ENCODE measurements at places on chromosomes 2 and 18.

DNA sequence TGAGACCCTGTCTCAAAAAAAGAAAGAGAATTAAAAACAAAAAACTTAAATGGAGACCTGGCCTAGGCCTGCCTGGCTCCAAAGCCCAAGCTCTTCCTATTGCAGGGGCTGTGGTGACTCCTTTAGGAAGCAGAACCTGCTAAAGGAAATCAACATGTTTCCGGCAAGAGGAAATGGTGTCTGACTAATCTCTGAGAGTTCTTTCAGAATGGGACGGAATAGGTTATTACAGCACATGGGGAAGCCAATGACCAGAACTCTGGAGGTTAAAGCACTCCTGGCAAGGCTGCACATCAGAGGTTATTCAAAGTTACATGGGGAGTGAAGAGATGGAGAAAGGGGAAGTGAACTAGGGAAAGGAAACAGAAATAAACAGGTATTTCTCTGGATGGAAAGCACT is 21.4 kb downstream of the KIF3C start:
- peak; percentile 51 for DNase-seq

DNA sequence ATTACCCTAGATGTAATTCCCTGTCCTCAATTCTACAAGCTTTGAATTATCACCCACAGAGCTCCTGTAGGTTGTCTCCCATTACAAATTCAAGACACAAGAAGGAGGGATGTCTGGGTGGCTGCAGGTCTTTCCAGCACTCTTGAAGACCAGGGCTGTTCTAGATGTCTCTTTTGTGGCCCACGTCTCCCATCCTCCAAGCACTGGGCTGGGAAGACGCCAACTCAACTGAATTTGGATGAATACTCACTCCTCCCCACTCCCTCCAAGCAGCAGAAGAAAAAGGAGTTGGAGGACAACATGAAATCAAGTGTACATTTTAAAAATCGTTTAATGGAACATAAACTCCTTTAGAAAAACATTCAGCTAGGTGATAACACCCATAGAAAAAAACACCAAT is 31.2 kb downstream of the SMAD7 start:
- no peak for DNase-seq

DNA sequence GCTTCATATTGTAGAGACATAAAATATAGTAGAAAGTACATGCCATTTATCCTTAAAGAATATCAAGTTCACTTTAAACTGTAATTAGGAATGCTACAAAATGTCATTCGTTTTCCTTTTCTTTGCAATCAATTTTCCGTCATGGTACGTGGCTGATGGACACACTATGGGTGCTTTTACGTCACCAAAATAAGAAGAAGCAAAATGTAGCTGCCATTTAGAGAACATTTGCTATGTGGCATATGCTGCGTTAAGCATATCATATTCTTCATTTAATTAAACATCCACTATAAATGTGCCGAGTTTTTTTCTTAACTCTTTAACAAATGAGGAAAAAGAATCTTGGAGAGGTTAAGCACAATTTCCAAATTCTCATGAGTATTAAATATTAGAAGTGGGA is 1358.5 kb upstream of the NXPH2 start:
- DNase-seq = no peak

DNA sequence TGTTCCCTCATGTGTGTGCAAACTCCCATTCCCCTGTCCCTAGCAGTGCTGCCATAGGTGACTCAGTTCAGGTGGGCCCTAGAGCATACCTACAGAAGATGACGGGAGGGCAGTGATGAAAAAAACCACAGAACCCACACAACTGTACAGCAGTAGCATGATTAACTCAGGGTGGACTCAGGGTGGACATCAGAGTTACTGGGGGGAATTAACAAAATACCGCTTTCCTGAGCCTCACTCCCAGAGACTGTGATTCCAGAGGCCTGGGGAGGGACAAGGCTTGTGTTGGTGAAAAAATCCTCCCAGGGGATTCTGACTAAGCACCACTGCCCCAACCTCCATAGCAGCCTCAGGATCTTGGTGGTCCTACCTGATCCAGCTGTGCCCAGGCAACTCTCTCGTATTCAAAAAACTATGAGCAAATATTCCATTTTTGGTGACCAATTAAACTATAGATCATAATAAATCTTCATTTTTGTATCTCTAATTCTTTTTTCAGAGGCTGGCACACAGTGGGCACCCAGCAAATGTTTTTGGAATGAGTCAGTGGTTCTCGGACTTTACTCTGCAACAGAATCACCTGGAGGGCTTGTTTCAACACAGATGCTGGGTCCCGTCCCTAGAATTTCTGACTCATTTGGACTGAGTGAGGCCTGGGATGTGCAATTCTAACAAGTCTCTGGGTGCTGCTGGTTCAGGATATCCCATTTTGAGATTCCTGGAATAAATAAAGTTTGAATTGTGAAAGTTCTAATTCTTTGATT is 84.1 kb upstream of the NABP1 start:
- no peak for DNase-seq

DNA sequence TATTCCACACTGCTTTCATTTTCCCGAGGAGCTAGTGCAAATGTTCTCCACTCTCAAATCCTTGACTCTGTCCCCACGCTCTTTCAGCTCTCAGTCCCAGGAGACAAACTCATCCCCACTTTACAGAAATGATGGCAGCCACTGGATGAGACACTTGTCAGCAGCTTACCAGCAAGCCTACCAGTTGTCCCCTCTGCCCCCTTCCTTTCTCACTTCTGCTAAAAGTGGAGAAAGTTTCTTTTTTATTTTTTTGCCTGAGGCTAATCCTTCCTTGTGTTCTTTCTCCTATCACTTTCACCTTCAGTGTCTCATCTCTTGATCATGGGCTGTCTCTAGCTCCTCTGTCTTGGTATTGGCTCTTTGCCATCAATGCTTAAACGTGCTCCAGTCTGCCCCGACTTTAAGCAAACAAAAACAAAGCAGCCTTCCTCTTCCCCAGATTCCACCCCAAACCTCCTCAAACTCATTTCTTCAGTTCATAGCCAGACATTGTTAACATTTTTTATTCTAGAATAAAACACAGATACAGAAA is 64.5 kb downstream of the TTC32 start:
- DNase-seq = no peak

DNA sequence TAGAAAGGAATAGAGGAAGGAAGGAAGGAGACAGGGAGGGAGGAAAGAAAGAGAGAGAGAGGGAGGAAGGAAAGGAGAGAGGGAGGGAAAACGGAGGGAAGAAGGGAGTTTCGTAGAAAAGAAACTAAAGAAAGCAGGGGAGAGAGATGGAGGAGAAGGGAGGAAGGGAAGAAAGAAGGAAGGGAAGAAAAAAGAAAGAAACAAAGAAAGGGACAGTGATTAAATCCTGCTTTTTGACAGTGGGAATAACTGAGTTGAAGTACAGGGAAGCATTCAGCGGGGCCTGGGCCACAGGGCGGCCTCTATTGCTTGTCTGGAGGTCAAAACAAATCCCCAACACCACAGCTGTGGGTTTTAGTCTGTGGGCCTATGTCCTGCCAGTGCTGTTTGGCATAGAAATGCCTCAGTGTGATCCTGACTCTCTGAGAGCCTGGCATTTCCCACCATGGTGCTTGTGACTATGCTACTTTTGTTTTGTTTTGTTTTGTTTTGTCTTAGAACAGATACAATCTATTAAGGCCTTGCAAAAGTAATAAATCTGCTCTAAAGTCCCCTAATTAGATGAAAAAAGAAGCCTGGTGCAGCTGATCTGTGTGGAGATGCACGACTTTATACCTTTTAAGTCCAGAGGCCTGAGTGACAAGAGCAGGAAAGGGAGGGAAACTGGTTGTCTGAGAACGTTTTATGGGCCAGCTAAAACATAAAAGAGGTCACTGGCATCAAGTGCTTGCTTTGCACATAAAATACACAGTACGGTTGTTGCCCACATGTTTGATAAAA is 40.0 kb downstream of the IL1RL2 start:
- DNase-seq = no peak

DNA sequence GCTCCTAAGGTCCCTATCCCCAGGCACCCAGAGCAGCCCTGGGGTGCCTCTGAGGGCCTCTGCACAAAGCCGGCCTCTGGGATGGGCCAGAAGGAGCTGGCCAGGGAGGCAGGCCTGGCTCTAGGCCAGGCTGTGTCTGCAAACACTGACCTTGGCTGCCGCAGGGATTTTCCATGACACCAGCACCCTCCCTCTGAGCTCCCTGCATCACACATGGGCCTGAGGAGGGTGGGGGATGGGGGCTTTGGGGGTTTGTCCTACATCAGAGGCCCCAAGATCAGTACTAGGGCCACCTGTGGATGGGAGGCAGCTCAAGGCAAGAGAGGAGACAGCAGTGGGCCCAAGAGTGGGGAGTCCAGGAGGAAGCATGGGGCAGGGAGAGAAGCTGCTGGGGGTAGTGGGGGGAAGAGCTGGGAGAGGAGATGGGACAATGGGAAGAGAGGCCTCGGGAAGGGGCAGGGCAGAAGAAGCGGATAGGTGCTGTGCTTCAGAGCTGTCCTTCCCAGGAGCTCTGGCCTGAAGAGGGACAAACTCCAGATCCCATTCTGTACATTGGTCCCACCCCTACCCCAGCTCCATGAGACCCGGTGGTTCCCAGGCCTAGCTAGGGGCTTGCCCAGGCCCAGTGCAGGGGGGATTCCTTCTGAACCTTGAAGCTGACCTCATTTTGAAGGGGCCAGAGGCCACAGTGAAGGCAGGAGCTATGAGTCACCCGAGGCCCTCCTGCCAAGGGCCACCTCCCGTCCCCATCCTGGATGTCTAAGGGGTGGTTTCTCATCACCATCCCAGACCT is 28.0 kb downstream of the KCNK3 start:
- no peak for DNase-seq

GRCh38 chr2:651951-652373 is 25.2 kb downstream of the TMEM18 start:
- no peak for DNase-seq

GRCh38 chr2:136115183-136115761 is 2.7 kb downstream of the CXCR4 start:
- DNase-seq = no peak

DNA sequence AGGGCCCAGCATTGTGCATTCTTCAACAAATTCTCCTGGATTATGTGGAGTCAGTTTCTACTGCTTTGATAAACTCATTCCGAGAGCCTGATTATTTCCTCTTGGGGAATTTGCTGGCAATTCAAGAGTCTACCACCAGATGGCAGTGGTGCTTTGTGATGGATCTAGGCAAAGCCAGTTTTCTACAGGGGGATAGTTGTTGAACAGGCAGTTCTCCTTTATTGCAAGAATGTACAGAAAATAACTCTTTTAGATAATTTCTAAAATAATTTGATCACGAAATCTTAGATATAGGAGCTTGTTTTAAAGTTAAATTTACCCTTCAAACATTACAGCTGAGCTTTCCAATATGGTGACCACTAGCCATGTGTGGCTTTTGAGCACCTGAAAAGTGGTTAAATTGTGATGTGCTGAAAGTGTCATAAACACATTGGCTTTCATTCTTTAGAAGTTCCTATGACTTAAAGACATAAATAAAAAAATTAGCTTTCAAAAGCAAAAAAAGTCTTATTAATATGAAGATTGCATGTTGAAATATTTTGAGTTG is 66.7 kb upstream of the HAAO start:
- DNase-seq = peak; percentile 82

DNA sequence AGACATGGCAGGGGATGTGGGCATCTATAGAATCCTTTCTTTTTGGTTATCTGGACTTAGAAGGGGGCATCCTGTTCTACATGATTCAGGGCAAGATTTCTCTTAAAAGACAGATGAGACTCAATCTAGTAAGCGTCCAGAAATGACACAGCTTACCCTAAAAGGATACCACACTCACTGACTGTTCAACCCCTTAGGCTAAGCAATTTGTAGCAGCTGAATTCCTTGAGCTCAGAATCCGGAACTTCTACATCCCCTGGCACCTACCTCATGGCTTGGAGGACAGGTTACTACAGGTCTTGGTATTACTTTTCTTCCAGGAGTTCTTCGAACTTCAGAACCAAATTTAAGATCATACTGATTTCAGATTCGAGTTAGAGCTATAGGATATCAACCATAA is 138.4 kb downstream of the LAMA3 start:
- DNase-seq = peak; percentile 19

- peak; percentile 35 for DNase-seq
Observed at GRCh38 chr2:106127282-106127771, 66.8 kb downstream of the UXS1 start.

DNA sequence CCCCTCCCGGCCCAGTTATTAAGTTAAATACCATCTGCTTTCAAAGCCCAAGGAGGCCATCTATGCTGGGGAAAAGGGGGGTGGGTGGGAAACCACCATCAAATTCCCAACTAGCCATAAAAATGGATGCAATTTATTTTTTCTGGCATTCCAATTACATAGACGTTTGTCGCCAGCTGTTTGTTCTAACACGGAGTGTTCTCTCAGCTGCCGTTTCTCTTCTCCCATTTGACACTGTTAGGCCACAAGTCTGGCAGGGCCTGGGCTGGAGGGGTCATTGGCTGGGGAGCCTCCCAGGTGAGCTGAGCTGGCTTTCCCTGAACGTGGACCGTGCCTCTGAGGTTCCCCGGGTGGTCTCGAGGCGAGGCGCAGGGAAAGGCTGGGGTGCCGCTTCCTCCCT is 16.6 kb downstream of the ATOH8 start:
- no peak for DNase-seq

- peak; percentile 15 for DNase-seq
Observed at GRCh38 chr2:114083717-114084387, 194.0 kb downstream of the ACTR3 start.

DNA sequence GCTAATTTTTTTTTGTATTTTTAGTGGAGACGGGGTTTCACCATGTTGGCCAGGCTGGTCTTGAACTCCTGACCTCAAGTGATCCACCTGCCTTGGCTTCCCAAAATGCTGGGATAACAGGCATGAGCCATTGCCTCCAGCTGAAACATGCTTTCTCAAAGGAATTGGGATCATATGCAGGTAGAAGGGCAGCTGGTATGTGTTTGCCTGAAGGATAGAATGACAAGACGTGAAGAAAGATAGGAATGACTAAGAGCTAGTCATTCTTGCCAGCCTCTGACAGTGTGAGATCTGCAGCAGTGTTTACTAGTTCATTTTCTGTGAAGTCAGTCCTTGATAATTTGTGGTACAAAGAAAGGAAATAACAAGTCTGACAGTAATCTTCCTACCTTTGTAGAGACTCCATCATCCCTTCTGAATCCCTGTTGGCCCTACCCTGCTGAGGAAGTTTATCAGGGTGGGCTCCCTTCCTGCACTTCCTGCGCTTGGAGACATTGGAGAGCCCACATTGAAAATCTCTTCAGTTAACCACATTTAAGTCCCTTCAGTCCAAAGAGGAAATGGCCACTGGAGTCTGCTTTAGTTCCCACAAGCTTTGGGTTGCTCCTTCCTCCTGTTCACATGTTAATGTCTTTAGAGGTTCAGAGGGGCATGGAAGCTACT is 14.7 kb downstream of the CFLAR start:
- DNase-seq = peak; percentile 85

DNA sequence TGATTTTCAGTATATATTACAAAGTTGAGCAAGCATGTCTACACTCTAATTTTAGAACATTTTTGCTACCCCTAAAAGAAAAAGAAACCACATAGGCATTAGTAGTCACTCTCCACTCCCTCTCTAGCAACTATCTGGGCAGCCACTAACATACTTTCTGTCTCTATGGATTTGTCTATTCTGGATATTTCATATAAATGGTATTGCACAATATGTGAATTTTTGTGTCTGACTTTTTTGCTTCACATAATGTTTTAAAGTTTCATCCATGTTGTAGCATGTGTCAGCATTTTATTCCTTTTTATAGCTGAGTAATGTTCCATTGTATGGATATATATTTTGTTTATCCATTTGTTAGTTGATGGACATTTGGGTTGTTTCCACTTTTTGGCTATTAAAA is 232.5 kb upstream of the CTAGE1 start:
- no peak for DNase-seq

- DNase-seq = no peak
Observed at GRCh38 chr18:44342946-44343345, 337.7 kb upstream of the SETBP1 start.
